ENCODE measurements at places on chromosomes 4 and X. TPM values are rescaled to one million over a fixed set of nuclear protein-coding genes. Genes with fewer than 3 reads are reported as not detected.

CT47B1 gene
- total RNA-seq = not detected

MPP1 gene
- 23.0 TPM for total RNA-seq

UGT2B7 gene
- total RNA-seq = not detected

MND1 gene
- total RNA-seq = 5.2 TPM

PWWP3B gene
- 1.3 TPM for total RNA-seq

PHEX gene
- total RNA-seq = 1.1 TPM

PDZD4 gene
- under 0.01 TPM for total RNA-seq

CT47C1 gene
- total RNA-seq = not detected

MAOB gene
- total RNA-seq = not detected

NUDT11 gene
- total RNA-seq = 9.0 TPM

IQCM gene
- not detected for total RNA-seq

Measured in thoracic aorta endothelial cell (primary cell).